Skin of body (tissue), 3 donors: ENCODE measurements at places on chromosomes 11 and 22. TPM values are rescaled to one million over a fixed set of nuclear protein-coding genes. Genes with fewer than 3 reads are reported as not detected.
A peak's percentile ranks its signal among the peaks of the same experiment; 100 is the strongest.

DNA sequence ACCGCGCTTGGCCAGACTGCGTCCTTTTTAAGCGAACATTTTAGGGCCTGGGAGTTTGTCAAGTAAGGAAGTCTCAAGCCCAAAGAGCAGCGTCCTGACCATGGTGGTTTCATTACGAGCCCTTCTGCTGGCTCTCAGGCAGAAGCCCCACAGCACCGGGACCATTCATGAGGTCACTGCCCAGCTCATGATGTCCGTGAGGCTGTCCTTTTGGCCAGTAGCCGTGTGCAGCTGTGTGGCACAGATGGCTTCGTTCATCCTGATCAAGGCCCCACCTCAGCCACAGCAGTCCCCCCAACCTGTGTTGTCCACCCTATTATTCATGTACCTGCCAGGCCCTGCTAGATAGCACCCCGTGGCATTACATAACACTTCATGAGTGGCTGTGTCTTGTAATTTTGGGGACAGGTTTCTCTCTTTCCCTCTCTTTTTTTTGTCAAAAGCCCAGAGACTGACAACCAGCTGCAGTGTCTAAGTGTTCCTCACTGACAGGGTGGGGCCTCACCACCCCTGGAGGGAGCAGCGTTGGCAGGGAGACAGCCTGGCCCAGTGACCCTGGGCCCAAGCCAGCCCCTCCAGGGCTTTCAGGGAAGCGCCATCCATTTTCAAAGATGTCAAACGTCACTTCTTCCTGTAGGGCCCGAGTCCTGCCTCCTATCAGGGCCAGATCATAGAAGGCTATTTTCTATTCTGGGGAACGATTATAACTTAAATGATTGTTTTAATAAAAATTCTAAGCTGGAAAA lies 21.8 kb upstream of the CABP7 start:
- DNase-seq: no peak

GRCh38 chr11:126654886-126655806 lies 299.7 kb downstream of the ST3GAL4 start:
- DNase-seq: no peak

DNA sequence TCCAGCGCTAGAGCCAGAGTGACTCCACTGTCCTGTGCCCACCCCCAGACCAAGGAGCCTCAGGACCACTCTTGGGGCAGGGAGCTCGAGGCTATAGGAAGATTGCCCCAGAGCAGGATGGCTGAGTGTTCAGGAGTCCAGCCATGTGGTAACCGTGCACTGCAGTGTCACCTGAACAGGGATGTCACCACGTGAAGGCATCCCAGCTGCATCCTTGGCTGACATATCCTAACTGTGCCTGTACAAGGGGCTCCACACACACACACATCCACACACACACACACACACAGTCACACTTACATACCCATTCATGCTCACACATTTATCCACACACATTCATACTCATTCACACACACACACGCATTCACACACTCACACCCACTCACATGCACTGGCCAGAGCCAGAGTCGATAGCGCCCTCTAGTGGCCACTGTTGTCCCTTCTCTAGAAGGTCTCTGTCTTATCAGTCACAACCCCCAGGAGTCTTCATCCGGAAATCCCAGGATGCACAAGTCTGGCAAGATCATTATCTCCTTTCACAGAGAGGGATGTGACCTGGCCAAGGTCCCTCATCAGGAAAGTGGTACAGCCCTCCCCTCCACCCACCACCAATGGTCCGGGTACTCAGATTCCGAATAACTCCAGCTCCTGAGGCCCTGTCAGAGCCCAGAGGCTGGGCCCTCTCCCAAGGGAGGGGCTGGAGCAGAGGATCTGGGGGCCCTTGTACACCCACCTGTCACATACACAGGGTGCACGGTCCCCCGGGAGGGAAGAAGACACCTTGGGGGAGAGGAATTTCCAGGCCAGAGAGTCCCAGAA lies 55.1 kb downstream of the IGLL5 start:
- DNase-seq: no peak

GRCh38 chr11:69644071-69644961 lies 3.4 kb downstream of the CCND1 start:
- DNase-seq: no peak

Gene OR51I1
- 0.59 TPM for total RNA-seq

- DNase-seq: no peak
These were observed 88.3 kb downstream of the AMOTL1 start for GRCh38 chr11:94856443-94856842.

Gene MAPK11
- total RNA-seq: 5.2 TPM

GRCh38 chr11:34104680-34105078 lies 750 bp upstream of the NAT10 start:
- DNase-seq: peak; percentile 48

GRCh38 chr11:67584205-67584880 lies 731 bp downstream of the GSTP1 start:
- peak; percentile 52 for DNase-seq

DNA sequence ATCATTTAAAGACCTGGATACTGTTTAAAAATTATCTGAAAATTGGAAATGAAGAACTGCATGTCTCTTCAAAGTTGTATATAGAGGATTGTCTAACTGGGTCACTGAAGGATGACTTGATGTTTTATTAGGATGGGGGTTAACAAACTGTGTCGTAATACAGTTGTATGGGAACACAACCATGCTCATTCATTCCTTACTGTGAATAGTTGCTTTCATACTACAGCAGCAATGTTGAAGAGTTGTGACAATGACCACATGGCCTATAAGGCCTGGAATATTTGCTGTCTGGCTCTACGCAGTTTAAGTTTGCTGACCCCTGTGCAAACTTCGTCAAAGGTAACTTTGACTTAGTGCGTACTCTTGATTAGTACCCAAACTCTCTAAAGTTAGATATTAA lies 38.4 kb downstream of the FDX1 start:
- no peak for DNase-seq

DNA sequence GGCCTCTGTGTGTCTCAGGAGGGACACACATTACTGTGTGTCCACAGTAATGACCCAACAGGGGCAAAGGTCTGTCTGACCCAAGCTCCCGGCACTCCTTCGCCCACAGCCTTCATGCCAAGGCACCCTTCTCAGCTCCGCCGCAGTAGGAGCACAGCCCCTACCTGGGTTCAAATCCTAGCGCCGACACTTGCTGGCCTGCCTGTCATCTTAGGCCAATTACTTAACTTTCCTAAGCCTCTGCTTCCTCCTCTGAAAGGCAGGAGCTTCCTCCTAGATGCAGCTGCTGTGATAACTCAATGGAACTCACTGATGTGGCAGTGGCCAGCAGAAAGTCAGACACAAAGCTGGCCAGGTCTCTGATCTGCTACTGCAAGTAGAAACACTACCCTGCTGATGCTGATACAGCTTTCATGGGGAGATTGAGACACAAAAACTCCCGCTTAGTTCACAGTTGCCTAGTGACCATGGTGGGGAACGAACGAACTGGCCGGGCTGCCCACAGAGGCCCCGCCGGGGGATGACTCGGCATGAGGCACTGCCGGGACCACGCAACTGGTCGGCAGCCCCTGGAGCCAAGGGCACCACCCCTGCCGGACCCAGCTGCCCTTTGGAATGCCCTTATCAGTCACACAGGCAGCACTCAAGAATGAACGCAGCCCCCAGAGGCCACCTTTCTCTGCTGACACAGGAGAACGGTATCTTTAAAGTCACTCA lies 8.1 kb downstream of the EHD1 start:
- no peak for DNase-seq

Gene UNC93B1
- total RNA-seq: 7.0 TPM

- no peak for DNase-seq
These were observed 27.2 kb upstream of the TH start for GRCh38 chr11:2198621-2199365.

DNA sequence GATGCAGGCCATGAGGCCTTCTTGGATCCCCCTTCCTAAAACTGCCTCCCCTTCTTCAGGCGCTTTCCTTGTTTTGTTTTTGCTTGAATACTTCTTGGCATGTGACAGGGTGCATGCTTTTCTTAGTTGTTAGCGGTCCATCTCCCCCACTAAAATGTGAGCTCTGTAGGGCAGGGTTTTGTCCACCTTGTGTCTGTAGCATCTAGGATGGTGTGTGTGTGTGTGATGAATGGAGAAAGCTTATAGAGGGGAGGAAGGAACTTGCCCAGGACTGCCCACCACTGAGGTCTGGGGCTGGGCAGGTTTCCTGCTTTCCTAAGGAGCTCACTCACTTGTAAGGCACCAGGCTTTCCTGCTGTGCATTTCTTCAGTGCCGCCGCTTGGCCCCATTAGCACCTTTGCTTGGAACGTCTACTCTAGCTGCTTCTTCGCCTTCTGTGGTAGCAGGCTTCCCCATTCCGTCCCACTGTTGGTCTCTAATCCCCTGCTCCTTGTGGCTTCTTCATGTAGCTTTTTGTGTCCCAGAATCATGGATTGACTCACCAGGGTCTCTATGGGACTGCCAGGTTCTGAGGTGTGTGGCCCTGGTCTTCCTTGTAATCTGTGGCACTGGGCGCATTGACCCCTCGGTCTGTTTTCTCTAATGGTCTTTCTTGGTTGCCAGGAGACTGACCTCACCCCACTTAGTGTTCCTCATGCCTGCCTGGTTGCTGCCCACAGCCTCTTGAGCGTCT lies 3.3 kb downstream of the DGCR8 start:
- no peak for DNase-seq

GRCh38 chr11:33910958-33911339 lies 19.1 kb upstream of the LMO2 start:
- DNase-seq: no peak

Gene SERPING1
- 23.5 TPM for total RNA-seq

Gene IFTAP
- total RNA-seq: 28.7 TPM

Gene DCHS1
- 29.0 TPM for total RNA-seq

- DNase-seq: no peak
These were observed 579 bp downstream of the PICALM start for GRCh38 chr11:86068138-86068871.

GRCh38 chr11:102729849-102730815 lies 5.4 kb upstream of the MMP8 start:
- DNase-seq: peak; percentile 86

DNA sequence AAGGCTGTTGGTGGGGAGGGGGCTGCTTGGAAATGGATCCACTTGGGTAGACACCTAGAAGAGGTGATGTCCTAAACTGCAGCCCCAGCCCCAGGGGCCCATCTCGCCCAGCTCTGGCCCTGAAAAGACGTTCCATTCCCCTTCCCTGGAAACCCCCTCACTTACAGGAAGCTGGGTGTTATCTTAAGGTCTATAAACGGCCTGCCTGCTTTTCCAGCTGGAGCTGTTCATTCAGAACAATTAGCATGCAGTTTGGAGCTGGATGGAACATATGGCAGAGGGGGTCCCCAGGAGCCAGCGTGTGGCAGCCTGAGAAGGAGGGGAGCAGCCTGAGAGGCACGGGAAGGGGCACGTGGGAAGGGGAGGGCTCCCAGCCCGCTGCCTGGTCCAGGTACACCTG lies 139.6 kb downstream of the PKNOX2 start:
- DNase-seq: no peak

DNA sequence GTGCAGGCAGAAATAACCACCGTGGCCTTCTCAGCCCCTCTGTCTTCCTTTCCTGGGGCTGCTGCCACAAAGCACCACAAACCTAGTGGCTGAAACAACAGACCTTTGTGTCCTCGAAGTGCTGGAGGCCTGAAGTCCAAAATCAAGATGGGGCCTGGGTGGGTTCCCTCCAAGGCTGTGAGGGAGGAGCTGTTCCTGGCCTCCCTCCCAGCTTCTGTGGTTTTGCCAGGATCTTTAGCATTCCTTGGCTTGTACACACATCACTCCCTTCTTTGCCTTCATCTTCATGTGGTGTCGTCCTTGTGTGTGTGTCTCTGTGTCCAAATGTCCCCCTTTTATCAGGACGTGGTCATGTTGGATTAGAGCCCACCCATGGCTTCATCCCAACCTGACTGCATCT lies 29.0 kb upstream of the PARVG start:
- peak; percentile 29 for DNase-seq

DNA sequence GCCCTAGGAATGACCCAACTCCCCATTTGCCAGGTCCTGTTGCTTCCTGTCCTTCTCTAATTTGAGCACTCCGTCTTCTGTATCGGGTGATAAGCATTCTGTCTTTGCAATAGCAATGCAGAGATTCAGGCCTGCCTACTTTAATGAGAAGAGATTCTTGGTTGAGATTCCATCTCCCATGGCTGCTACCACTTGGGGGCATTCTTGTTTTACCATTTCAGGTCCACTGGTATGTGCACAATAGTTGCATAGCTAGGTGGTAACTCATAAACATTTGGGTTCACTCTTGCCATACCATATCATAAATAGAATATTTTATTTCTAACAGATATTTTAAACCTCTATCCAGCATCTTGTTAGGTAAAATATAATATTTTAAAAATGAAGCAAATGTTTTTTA lies 34.4 kb upstream of the CALCB start:
- DNase-seq: no peak

DNA sequence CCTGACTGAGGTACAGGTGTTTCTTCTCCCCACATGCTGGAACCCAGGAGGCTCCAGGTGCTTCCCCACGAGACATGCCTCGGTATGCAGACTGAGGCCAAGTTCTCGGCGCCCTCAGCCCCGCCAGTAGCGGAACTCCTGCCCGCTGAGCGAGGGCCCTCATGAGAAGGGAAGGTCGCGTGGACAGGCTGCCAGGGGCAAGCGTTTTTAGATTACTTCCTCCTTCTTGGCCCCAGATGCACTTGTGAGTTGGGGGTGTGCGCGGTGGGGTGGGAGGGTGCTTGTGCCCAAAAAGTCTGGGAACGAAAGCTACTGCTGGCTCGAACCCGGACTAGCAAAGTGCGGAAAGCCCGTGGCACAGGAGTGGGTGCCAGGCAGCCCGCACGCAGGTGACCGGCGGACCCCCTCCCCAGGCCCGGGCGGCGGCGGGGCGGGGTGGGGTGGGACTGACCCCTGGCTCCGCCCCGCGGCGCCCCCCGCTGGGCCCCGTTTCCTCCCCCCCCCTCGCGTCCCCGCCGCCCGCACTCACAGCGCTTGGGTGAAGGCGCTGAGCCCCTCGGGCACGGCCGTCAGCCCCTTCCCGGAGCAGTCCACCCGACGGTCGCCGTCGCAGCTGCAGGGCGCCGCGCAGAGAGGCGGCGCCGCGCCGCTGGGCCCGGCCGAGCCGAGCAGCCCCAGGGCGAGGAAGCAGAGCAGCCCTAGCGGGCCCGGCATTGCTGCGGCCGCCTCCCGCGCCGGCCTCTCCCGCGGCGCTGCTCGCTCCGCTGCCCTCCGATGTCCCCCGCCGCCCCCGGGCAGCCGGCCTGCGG lies 797 bp downstream of the LGR4 start:
- DNase-seq: no peak

- DNase-seq: no peak
These were observed 176.4 kb downstream of the FAM181B start for GRCh38 chr11:82557274-82557673.

Gene RCOR2
- 2.1 TPM for total RNA-seq

GRCh38 chr22:44492036-44492405 lies 6.0 kb downstream of the RTL6 start:
- no peak for DNase-seq

DNA sequence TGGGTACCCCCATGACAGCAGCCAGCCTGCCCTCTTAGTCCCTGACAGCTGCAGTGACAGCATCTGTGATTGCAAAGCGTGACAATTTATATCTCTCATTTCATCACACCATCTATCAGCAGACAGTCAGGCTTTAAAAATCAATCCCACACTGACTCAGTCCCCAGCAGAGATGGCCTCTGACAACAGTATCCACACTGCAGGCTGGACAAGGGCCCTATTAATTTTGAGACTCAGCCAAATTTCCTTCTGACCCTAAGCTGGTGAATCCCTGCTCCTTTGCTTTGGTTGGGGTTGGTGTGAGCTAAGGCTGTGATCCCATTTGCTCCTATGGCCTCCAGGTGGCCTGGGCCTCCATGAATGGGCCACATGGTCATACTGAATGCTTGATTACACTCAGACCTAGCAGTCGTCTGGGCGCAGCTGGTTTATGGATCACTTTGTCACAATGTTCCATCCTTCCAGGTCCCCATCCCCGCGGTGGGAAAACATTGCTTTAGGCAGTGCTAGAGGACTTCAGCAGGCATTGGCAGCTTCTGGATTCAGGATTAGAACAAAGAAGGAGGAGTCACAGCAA lies 68.2 kb upstream of the B3GAT1 start:
- DNase-seq: no peak
